Frontal cortex (tissue), 4 donors: ENCODE measurements at places on chromosomes 16 and 17. TPM values are rescaled to one million over a fixed set of nuclear protein-coding genes. Genes with fewer than 3 reads are reported as not detected.
A peak's percentile ranks its signal among the peaks of the same experiment; 100 is the strongest.

GRCh38 chr17:72614871-72615626 lies 477.4 kb downstream of the SLC39A11 start:
- peak; percentile 43 for DNase-seq

DNA sequence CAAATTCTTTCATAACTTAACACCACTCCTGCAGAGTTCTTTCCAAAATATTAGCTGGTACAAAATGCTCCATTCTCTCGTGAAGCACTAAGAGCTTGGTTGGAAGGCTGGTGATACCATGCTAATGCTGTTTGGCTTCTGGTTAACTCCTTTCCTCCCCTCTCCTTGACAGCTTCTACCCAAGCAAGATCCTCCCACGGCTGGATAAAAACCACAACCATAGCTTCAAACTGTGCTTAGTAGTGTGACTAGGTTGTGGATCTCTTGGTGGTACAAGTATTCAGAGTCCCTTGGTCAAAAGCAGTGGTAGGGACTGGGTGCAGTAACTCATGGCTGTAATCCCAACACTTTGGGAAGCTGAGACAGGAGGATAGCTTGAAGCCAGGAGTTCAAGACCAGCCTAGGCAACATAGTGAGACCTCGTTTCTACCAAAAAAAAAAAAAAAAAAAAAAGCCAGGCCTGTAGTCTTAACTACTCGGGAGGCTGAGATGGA lies 2.3 kb downstream of the PHAF1 start:
- no peak for DNase-seq

DNA sequence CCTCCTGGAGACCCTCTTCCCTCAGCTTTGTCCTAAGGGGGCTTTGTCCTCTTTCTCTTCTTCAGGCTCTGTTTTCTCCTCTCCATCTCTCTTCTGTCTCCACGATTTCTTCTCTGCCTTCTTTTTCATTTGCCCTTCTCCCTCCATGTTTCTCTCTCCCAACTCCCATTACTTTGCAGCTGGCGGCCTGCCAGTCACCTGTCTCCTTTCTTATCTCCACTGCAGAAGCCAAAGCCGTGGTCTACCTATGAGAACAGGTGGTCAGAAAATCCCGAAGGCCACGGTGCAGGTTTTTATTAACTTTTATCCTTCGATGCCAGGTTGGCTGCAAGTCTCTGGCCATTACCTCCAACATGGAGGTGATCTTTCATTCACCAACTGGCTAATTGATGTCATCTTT lies 45.1 kb downstream of the FZD2 start:
- no peak for DNase-seq

GRCh38 chr17:65522751-65523404 lies 38.6 kb downstream of the AXIN2 start:
- no peak for DNase-seq

GRCh38 chr17:78974635-78975591 lies 4.8 kb downstream of the LGALS3BP start:
- DNase-seq: peak; percentile 45

- no peak for DNase-seq
Measured at GRCh38 chr17:836151-836550, 54.0 kb downstream of the MRM3 start.

- no peak for DNase-seq
Measured at GRCh38 chr17:37802712-37803416, 58.0 kb upstream of the HNF1B start.

GRCh38 chr17:13491916-13492736 lies 109.6 kb downstream of the HS3ST3A1 start:
- DNase-seq: no peak

GRCh38 chr16:2447920-2448583 lies 11.9 kb upstream of the TEDC2 start:
- DNase-seq: no peak

- DNase-seq: no peak
Measured at GRCh38 chr17:6753006-6753445, 2.8 kb upstream of the XAF1 start.

- peak; percentile 55 for DNase-seq
Measured at GRCh38 chr17:78645421-78646295, 68.5 kb upstream of the DNAH17 start.

DNA sequence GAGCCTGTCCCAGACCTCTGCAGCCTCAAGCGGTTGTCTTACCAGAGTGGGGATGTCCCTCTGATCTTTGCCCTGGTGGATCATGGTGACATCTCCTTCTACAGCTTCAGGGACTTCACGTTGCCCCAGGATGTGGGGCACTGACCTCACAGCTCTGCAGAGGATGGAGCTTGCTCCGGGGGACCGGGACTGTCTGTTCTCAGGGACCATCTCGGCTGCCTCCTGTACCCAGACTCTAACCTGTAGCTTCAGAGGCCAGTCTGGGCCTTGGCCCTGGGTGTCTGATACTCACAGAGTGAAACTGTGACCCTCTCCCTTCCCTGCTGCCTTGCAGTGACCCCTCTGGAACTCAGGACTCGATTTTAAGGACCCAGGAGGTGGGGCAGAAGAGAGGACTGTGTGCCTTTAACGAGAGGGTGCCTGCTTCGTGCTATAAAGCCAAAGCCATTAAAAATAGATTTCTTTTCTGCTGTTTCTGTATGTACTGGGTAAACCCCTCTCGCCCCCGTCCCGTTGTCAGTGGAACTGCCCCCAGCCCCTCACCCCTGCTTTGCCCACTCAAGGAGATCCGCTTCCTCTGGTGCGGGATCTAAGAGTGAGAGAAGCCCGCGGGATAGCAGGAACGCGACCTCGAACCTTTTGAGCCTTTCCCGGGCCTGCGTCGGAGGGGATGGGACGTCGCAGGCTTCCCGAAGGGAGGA lies 1.1 kb upstream of the LLGL2 start:
- no peak for DNase-seq

GRCh38 chr16:14576069-14576468 lies 54.0 kb downstream of the PARN start:
- no peak for DNase-seq

DNA sequence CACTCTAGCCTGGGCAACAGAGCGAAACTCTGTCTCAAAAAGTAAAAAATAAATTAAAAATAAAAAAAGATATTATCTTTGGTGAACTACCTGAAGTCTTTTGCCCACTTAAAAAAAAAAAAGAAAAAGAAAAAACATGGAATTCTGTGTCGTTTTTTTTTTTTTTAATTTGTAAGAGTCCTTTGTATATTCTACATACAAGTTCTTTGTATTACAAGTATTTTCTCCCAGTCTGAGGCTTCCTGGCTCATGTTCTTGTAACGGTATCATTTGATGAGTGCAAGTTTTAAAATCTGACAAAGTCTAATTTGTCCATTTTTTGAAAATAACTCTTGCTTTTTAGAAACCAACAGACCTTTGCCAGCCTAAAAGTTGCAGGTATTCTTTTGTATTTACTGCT lies 12.2 kb upstream of the CBX2 start:
- DNase-seq: no peak

GRCh38 chr17:76009969-76010661 lies 9.5 kb downstream of the CDK3 start:
- DNase-seq: no peak

DNA sequence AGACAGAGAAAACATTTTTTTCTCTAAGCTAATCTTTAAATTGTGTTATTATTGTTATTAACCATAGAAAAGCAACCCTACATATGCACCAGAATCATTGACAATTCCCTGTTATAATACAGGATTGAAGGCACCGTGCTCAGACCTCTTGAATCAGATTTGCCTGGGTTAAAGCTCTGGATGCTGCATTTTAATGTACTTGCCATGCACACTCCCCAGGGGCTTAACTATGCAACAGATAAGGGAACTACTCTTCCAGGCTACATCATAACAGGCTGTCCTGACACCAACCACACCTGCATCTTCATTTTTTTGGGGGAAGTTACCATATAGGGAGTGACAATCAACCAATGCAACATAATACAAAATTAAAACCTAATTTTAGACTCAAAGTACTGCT lies 1187.6 kb upstream of the CDH8 start:
- no peak for DNase-seq

DNA sequence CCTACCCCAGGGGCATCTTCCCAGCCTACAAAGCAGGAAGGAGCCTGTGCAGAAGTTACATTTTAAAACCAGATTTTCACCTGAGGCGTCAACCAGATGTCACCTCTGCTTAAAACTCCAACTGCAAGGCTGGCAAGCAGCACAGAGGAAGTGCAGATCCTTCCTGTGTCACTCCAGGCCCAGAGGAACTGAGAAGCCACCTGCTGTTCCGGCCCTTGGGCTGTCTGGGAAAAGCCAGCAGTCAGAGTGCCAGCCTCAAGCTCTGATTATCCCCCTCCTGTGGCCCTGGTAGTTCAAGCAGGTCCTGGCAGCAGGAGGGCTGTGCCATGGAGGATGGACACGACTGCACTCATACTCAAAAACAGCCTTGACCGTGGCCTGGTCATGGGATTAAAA lies 10.2 kb downstream of the POLR2C start:
- no peak for DNase-seq

GRCh38 chr16:88426018-88426417 lies 27.1 kb upstream of the ZFPM1 start:
- no peak for DNase-seq

DNA sequence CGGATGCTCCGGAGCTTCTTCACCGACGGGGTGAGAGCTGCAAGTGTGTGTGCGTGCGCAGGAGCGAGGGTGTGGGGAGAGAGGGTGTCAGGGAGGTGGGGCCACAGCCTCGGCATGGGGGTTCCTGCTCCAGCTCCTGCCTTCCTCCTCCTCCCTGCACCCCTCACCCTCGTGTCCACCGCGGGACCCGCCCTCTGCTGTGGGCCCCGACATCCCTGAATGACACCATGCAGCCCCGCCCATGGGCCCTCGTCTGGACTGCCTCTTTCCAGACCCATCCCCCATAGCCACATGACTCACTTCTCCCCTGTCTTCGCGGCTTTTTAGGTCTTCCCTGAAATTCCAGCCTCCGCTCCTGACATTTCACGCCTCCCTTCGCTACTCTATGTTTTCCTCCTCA lies 41.6 kb downstream of the ARHGAP23 start:
- peak; percentile 32 for DNase-seq

DNA sequence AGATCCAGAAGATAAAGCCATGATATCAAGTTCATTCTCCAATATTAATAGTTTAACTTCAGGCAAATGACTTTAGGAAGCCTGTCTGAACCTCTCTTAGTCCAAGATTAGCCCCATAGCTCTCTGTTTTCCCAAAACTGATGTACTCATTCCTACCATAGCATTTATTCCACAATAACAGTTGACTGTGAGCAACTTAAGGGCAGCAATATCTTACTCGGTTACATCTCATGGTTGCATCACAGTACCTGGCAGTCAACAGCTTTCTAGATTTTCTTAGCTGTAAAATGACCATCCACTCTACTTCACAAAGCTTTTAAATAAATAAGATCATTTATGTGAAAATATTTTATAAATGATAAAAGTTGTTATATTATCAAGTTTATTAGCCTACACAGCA lies 58.2 kb upstream of the STAC2 start:
- no peak for DNase-seq

DNA sequence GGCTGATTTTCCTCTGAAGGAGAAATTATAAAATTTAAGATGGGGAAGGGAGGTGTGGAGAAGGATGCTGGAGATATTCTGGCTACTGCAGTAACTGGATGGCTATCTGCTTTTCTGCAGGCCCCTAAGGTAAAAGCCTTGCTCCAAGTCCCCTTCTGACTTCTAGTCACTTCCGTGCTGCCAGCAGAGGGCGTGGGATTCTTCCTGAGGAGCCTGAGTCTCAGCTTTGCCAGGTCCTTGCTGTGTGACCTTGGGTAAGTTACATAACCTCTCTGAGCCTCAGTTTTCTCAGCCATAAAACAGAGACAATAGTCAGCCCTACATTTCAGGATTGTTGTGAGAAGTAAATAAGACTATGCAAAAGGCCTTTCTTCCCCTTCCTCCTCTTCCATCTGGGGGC lies 24.3 kb upstream of the TMEM220 start:
- no peak for DNase-seq

- DNase-seq: no peak
Measured at GRCh38 chr17:8647956-8648355, 17.4 kb upstream of the MYH10 start.

DNA sequence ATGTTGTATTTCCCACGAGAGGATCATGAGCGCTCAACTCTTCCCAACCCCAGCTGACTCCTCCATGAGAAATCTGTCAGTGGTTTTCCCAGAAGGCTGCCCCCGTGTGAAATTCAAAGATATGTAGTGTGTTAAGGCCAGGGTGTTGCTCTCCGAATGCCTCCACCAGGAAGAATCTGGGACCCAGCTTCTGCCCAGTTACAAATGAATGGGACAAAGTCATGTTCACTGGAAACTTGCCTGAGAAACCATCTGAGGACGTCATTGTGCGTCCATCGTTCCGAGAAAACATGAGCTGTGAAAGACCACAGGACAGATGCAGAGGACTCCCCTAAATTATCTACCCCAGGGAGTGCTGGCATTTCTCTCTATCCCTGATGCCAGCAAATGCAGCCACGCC lies 86.0 kb downstream of the AIPL1 start:
- no peak for DNase-seq

MT1X gene
- total RNA-seq: 7.7 TPM

RMI2 gene
- total RNA-seq: 4.5 TPM

TAT gene
- total RNA-seq: not detected

DLX4 gene
- not detected for total RNA-seq

CACNG5 gene
- total RNA-seq: 2.9 TPM

TIMM22 gene
- total RNA-seq: 13.5 TPM
